ENCODE measurements at places on chromosomes 1 and 21.
A peak's percentile ranks its signal among the peaks of the same experiment; 100 is the strongest.

GRCh38 chr1:164701189-164701761, 142.3 kb downstream of the PBX1 start:
- no peak for DNase-seq

DNA sequence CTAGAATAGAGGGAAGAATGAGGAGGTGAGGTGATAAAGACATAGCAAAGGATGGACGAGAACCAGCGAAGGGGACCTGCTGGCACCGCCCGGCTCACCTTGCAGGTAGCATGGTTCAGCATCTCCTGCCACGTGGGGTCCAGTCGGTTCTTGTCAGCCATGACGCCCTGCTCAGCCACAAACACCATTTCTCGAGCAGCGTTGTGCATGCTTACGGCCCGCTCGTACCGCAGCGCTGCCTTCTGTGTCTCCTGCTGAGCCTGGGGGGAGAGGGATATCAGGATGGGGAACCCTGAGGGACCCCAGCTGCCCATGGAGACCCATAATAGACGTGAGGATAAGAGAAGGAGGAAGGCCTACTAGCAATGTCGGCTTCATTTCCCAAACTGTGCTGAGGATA, 11.4 kb downstream of the SH3BP5L start:
- DNase-seq, result no peak

DNA sequence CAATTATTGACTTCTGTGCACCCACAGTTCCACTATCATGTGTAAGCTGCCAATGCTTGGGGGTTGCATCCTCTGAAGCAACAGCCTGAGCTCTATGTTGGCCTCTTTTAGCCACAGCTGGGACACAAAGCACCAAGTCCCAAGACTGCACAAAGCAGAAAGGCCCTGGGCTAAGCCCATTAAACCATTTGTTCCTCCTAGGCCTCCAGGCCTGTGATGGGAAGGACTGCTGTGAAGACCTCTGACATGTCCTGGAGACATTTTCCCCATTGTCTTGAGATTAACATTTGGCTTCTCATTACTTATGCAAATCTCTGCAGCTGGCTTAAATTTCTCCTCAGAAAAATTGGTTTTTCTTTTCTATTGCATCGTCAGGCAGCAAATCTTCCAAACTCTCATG, 123.7 kb upstream of the DEPDC1 start:
- no peak for DNase-seq

DNA sequence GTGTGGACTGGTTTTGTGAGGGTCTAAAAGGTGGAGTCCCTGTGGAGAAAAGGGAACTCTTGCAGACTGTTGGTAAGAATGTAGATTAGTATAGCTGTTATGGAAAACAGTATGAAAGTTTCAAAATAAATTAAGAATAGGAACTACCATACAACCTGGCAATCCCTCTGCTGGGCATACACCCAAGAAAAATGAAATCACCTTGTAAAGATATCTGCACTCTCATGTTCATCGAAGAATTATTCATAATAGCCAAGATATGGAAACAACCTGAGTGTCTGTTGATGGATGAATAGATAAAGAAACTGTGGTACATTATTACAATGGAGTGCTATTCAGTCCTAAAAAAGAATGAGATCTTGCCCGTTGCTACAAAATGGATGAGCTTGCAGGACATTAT, 109.6 kb downstream of the TBX19 start:
- DNase-seq, result no peak

GRCh38 chr21:42545745-42546144, 32.1 kb downstream of the SLC37A1 start:
- DNase-seq, result no peak

GRCh38 chr21:14773777-14774345, 227.7 kb upstream of the SAMSN1 start:
- DNase-seq, result peak; percentile 44

Data from stimulated activated CD8-positive, alpha-beta memory T cell treated with anti-CD3 and anti-CD28 coated beads, Interleukin-4, amount 100 ng/mL, for 24 hours (primary cell).